ENCODE measurements at places on chromosomes 3 and 15.

DNA sequence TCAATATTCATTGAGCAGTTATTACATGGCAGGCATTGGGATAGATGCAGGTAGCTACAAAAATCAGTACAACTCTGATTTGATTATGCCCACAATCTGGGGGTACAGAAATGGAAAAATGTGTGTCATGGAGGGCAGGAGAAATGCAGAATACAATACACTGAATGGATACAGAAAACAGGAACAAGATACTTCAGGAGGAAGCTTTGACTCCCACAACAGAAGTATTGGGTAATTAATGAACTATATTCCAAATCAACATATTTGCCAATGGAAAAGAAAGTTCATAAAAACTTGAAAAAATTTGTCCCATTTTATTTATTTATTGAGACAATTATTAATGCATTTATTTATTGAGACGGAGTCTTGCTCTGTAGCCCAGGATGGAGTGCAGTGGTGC is 207.0 kb downstream of the SUCLG2 start:
- no peak for DNase-seq

GRCh38 chr15:67508407-67508806 is 12.5 kb upstream of the C15orf61 start:
- DNase-seq = no peak

GRCh38 chr3:16313886-16314645 is 49.1 kb downstream of the OXNAD1 start:
- no peak for DNase-seq

DNA sequence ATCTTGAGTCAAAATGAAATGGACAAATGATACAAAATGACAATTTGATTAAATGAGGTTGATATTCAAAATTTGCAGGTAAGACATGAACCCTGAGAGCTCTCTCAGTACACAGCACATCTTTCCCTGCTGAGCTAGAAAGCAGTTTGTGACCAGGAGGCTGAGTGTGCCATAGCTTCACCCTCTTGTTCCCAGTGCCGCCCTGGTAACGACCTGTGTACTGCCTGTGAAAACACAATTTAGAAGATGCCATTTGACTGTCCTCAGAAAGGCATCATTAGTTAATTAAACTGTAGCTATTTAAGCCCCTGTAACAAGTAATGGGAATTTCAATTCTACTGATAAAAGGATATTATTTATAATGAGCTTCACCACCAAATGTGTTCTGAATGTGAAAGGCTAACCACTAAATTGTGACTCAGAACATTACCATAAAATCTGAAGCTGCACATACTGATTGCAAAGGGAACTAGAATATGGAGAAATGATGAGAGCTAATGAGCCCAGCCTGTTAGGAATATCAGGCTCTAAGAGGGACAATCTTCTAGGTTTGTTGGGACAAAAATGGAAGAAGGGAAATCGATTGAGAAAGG is 212.9 kb upstream of the ARPP21 start:
- no peak for DNase-seq

DNA sequence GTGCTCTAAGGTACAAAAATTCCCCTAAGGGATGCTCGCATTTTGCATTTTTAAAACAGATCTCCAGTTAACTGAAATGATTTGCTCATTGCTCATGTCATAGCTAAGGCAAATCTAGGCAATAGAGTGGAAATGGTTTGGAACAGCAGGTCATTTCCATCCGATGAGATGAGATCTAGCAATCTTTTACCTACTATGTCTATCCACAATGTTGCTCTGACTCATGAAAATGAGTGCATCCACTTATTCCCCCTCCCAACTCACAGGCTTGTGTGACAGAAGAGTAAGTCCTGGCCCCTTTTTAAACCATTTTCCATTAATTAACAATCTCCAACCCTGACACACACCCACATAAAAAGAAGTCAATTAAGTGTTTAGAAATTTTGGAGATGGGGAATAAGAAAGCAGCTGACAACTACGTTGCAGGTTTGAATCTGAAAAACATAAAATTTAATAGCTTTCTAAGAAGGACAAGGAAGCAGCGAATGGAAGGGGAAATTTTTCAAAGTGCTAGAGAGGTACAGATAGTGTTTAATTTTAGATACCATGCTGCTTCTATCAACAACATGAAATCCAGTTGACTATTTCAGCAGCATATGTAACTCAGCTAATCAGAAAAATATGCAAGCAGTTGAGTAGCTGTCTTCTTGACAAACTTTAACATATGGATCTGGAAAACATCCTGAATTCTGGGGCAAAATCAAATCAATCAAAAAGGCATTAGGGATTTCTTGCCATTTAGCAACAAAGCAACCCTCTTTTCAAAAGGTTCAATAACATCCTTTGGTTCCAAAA is 112.0 kb downstream of the TMCO5A start:
- DNase-seq = no peak

DNA sequence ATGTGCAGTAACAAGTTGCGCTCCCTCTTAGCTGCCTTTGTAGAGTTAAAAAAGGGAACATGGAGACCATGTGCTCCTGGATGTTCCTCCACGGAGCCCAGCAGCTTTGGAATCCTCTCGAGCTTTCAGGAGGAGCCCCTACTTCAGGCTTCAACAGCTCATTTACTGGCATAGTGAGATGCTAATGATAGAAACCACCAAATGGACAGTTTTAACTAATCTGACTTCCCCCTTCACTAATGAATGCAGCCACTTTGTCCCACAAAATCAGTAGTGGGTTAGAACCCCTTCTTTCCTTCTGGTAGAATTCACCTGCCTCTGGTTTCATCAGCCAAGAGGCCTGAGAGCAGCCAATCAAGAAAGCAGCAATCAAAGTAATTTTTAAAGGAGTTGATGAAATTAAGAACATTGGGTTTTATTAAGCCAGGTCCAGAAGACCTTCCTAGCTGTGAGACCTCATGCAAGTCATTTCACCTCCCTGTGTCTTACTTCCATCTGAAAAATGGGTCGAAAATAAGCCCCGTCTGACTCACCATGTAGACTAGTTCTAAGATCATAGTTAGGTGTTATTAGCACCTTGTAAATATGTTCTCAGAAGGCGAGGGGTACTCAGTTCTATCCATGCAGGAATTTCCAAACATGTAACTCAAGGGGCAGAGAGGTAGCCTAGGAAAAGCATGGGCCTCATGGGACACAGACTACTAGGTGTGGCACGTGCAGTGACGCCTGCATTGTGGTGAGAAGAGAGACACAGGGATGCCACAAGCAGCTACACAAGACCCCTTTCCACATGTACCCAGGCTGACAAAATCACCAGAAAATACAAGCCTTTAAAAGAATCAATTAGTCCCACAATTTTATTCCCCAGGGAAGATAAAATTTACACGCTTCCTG is 179.7 kb upstream of the LPP start:
- no peak for DNase-seq

Data from glomerular endothelial cell (primary cell).